ENCODE measurements at places on chromosomes 1 and 21.

GRCh38 chr1:59316497-59317128, 19.7 kb downstream of the FGGY start:
- no peak for DNase-seq

GRCh38 chr1:170407581-170407980, 124.4 kb upstream of the GORAB start:
- no peak for DNase-seq

DNA sequence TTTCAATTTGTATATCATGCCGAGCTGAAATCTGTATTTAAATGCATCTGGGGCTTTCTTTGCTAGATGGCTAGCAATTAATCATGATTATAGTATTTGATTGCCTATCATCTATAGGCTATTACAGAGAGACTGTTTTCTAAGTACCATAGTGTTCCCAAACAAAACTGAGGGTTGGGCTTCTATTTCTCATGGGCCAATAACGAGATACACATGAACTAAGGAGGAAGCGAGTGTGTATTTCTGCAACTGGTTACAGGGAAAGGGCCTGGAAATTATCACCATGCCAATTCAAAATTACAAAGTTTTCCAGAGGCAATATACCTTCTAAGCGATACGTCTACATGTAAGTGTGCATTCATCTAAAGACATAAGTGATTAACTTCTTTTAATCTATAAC, 744.5 kb upstream of the BRINP3 start:
- no peak for DNase-seq

GRCh38 chr1:229058729-229059128, 212.2 kb upstream of the RAB4A start:
- peak; percentile 51 for DNase-seq

- peak; percentile 66 for DNase-seq
These were observed at the start of gene NCAM2 for GRCh38 chr21:20997636-20998455. TSS of gene NCAM2 (plus strand) at chr21:20998409.

DNA sequence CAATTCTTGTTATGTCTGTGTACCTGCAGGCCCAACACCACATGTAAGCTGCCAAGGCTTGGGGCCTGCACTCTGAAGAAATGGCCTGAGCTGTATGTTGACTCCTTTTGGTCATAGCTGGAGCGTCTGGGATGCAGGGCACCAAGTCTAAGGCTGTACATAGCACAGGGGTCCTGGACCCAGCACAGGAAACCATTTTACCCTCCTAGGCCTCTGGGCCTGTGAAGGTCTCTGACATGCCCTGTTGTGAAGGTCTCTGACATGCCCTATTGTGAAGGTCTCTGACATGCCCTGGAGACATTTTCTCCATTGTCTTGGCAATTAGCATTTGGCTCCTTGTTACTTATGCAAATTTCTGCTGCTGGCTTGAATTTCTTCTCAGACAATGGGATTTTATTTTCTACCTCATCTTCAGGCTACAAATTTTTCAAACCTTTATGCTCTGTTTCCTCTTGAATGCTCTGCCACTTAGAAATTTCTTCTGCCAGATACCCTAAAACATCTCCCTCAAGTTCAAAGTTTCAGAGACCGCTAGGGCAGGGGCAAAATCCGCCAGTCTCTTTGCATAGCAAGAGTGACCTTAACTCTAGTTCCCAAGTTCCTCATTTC, 246.7 kb upstream of the B3GALT2 start:
- DNase-seq = no peak

GRCh38 chr1:3907621-3908165, 7.6 kb upstream of the C1orf174 start:
- no peak for DNase-seq

DNA sequence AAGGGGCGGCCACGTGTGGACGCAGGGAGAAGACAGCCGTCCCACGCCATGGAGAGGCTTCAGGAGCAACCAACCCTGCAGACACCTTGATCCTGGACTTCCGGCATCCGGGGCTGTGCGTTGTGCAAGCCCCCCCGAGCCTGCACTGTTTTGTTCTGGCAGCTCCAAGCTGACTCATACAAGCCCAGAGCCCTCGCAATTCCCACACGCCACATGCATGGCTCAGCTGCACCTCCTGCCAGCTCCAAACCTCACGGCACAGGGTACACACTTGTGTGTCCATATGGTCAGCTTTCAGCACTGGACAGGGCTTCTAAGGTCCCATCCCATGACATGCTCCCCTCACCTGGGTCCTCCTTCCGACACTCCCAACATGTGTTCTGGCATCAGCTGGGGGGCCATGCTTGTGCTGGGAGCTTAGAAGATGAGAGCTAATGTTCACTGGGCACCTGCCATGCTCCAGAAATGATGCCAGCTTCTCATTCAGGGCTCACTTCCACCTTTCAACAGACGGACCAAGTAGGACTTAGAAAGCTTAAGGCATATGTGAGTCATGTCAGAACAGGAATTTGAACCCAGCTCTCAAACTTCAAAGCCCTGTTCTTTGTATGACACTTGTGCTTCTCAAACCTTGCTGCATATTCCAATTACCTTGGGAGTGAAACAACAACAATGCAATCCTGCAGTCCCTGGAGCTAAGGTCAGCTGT, 137.3 kb downstream of the PGBD5 start:
- no peak for DNase-seq

- DNase-seq = no peak
These were observed 51.8 kb downstream of the LACTBL1 start for GRCh38 chr1:22920734-22921451.

Measured in NCI-H1092 (cell line).